ENCODE measurements at places on chromosomes 2 and 18.

GRCh38 chr18:44937960-44938719, 257.5 kb downstream of the SETBP1 start:
- peaks cover 2% of the 10 kb centered on the region for H3K27me3 ChIP-seq
- no peaks in the 10 kb centered on the region for H3K4me1 ChIP-seq
- DNase-seq: no peak
- H3K36me3 ChIP-seq: peaks cover 3% of the 10 kb centered on the region
- no peak overlapping the region for H3K27ac ChIP-seq
- H3K4me3 ChIP-seq: no peak overlapping the region

GRCh38 chr2:47869859-47870595, 36.3 kb downstream of the FBXO11 start:
- no peak for DNase-seq
- H3K4me3 ChIP-seq: no peak overlapping the region
- H3K36me3 ChIP-seq: no peaks in the 10 kb centered on the region
- H3K4me1 ChIP-seq: peaks cover 26% of the 10 kb centered on the region

DNA sequence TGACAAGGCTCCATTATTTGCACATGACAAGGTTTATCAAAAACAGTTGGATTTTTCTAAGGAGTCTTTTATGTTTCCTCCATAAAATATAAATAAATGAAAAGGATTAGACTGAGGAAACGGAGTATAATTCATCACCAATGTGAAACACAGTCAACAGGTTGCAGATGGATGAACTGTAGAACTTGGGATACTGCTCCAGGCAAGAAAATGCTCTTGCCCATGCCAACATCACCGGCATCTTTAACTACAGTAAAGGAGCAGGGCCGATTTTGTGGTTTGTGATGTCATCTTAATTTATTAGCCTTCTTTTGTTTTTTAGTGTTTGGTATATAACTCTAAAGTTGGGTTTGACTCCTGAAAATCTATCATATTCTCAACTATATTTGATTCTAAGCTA, 577.3 kb downstream of the EPHA4 start:
- H3K4me3 ChIP-seq: no peak overlapping the region
- no peak for DNase-seq

DNA sequence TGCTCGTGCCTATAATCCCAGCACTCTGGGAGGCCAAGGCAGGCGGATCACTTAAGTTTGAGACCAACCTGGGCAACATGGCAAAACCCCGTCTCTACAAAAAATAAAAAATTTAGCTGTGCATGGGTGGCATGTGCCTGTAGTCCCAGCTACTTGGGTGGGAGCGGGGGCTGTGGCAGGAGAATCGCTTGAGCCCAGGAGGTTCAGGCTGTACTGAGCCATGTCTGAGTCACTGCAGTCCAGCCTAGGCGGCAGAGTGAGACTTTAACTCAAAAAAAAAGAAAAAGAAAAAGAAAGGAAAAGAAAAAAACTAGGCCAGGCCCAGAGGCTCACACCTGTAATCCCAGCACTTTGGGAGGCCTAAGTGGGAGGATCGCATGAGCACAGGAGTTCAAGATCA, 30.8 kb downstream of the TWSG1 start:
- no peak overlapping the region for H3K4me3 ChIP-seq
- H3K27me3 ChIP-seq: no peaks in the 10 kb centered on the region
- H3K27ac ChIP-seq: no peak overlapping the region
- no peak for DNase-seq
- H3K4me1 ChIP-seq: no peaks in the 10 kb centered on the region
- H3K36me3 ChIP-seq: peaks cover 3% of the 10 kb centered on the region

DNA sequence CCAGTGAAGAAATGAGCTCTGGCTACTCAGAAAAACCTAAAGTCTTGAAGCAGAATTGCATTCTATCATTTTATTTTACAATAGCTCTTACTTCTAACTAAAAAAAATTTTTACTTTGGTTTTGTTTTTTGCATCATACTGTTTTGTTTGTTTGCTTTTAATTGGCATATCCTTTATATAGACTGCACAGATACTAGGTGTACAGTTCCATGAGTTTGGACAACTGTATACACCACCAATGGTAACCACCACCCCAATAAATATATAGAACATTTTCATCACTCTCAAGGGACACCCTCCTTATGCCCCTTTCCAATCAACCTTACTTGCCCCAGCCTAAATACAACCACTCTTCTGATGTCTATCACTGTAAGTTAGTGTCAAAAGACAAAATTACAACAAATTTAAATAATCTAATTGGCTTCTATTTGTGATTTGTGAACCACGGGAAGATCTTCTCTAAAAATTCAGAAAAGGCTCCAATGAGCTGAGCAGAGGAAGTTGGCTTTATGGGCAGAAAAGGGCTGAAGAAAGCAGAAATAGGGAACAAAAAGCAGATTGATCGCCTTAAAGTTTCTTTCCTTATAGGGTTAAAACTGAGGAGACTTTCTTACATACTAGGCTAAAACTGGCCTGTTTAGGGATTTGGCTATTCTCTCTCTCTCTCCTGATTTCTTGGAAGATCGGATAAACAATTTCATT, 22.2 kb upstream of the SOS1 start:
- no peak for DNase-seq
- H3K36me3 ChIP-seq: no peaks in the 10 kb centered on the region
- H3K27ac ChIP-seq: no peak overlapping the region
- no peak overlapping the region for H3K4me3 ChIP-seq

- H3K27ac ChIP-seq: no peak overlapping the region
- peaks cover 4% of the 10 kb centered on the region for H3K4me1 ChIP-seq
- H3K27me3 ChIP-seq: no peaks in the 10 kb centered on the region
Observed at GRCh38 chr2:238116298-238117198, 16.4 kb downstream of the ESPNL start.

- no peak overlapping the region for H3K27ac ChIP-seq
- no peak overlapping the region for H3K4me3 ChIP-seq
- no peak for DNase-seq
- no peaks in the 10 kb centered on the region for H3K27me3 ChIP-seq
- H3K4me1 ChIP-seq: no peaks in the 10 kb centered on the region
- H3K36me3 ChIP-seq: no peaks in the 10 kb centered on the region
Observed at GRCh38 chr18:48376406-48376805, 32.8 kb downstream of the ZBTB7C start.

- no peak overlapping the region for H3K27ac ChIP-seq
- no peak overlapping the region for H3K4me3 ChIP-seq
- H3K27me3 ChIP-seq: no peaks in the 10 kb centered on the region
- H3K4me1 ChIP-seq: no peaks in the 10 kb centered on the region
Observed at GRCh38 chr2:69989009-69989408, 27.6 kb upstream of the ASPRV1 start.

DNA sequence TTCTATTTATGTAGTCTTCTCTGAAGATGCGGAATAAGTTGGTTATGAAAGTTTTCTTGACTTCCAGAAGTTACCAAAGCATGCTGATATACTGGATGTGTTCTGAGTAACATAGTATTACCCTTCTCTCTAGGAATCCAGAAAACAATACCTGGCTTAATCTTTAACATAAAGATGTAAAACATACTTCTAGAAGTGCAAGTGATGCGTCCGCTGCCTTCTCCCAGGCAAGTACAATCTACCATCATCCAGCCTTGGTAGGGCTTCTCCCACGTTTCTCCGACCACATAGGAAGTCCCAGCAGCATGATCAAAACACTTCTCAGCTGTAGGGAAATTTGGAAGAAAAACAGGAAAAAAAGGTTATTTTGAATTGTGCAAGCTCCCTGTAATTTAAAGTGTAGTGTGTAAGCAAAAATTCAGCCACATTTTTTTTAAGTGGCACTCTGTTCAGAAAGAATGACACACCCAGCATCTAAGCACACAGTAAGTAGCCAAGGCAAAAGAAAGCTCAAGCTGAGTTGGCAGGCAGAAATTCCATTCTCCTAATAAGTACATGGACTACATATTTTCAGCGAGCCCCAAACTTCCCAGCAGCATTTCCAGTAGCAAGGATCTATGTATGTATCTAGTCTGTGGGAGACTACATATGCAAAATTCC, 5.2 kb downstream of the FN1 start:
- DNase-seq: no peak
- H3K4me1 ChIP-seq: no peaks in the 10 kb centered on the region
- H3K4me3 ChIP-seq: no peak overlapping the region
- no peaks in the 10 kb centered on the region for H3K36me3 ChIP-seq
- no peak overlapping the region for H3K27ac ChIP-seq
- no peaks in the 10 kb centered on the region for H3K27me3 ChIP-seq

GRCh38 chr2:151523850-151524249, 114.1 kb downstream of the RIF1 start:
- H3K4me1 ChIP-seq: no peaks in the 10 kb centered on the region
- no peaks in the 10 kb centered on the region for H3K36me3 ChIP-seq
- no peak overlapping the region for H3K27ac ChIP-seq
- H3K4me3 ChIP-seq: no peak overlapping the region
- no peak for DNase-seq

- peaks cover 8% of the 10 kb centered on the region for H3K4me1 ChIP-seq
- no peak overlapping the region for H3K4me3 ChIP-seq
- no peaks in the 10 kb centered on the region for H3K27me3 ChIP-seq
- H3K27ac ChIP-seq: no peak overlapping the region
- H3K36me3 ChIP-seq: no peaks in the 10 kb centered on the region
Observed at GRCh38 chr2:128414946-128415778, 96.5 kb upstream of the HS6ST1 start.

DNA sequence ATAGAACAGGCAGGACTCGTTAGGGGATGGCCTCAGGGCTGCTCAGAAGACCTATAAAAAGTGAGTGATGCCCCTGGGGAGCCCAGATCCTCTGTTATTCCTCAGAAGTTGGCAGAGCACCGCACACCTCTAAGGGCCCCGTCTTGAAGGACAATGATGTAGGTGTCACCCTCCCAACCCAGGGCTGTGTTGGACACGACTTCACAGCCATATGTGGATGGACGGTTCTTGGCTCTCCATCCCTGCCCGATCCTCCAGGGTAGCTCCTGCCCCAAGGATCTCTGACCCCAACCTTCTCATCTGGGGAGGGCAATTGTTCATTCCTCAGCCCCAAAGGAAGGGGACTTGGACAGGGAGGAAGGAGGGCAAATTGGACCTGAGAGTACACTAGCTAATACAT, 246.1 kb downstream of the DYSF start:
- no peaks in the 10 kb centered on the region for H3K27me3 ChIP-seq
- no peak for DNase-seq
- no peak overlapping the region for H3K4me3 ChIP-seq
- no peaks in the 10 kb centered on the region for H3K36me3 ChIP-seq

DNA sequence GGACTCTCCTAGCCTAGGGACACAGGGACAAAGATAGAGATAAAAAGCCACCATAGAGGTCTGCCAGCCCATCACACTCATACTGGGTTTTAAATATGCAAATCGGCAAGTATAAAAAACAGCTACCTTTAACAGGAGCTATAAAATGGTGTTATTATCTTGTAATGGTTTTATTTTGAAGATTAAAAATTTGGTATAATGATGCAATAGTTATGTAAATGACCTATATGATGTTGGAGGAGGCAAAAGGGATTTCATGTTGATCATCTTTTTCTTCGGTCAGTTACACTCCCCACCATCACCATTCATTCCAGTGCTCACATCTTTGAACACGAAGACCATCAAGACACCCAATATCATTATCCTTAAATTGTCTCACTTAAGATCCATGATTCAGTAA, 11.2 kb downstream of the ZNF521 start:
- H3K27me3 ChIP-seq: no peaks in the 10 kb centered on the region
- H3K27ac ChIP-seq: no peak overlapping the region
- H3K4me1 ChIP-seq: no peaks in the 10 kb centered on the region
- no peak for DNase-seq

DNA sequence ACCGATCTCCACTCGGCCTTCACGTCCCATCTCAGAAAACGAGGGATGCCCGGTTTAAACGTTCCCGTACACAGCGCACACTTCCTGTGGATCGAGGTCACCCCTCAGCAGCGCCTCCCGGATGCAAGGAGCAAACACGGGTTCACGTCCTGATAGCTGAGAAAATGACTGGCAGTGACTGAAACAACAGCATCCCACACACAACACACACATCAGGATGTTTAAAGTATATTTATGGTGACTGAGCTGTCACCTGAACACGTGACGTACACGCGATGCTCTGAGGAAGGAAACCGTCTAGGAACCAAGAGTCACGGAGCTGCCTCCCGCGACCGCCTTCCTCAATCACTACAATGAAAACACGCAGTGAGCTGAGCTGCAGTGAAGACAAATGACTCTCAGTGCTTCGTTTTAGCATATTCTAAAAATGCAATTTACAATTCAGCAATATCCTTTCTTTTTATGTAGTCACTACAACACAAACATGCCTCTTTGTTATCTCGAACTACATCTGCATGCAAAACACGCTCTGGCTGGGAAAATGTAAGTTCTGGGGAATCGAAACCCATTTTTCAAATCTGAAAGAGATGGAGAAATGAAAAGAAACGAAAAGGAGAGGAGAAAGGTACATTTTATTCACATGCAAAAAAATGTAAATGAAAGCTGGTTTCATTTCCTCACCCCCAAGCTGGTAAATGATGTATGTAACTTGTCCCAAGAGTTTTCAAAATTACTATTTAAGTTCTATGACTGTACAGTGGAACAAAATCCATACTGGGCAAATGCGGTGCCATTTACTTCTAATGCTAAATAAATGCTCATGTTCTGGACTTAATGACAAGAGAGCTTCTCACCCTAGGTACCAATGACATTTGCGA, 19.8 kb downstream of the HDAC4 start:
- no peak overlapping the region for H3K4me3 ChIP-seq
- H3K27me3 ChIP-seq: no peaks in the 10 kb centered on the region
- peaks cover 12% of the 10 kb centered on the region for H3K4me1 ChIP-seq
- H3K36me3 ChIP-seq: no peaks in the 10 kb centered on the region
- no peak overlapping the region for H3K27ac ChIP-seq
- no peak for DNase-seq

DNA sequence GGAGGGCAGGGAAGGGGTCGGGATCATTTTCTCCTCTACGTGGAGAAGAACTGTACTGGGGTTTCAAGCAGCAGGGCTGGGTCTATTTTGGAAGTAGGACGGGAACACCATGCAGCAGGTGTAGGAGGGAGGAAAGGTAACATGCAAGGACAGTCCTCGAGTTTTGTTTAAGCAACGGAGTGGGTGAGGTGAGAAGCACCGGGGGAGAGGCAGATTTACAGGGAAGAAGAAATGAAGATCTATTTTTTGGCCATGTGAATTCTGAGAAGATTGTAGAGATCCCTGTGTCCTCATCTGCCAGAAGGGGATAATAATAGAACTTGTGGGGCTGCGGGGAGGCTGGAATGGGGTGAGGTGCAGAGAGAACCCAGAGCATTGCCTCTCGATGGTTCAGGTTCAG, 85.6 kb downstream of the INPP5D start:
- no peak overlapping the region for H3K4me3 ChIP-seq
- no peak for DNase-seq
- H3K27me3 ChIP-seq: no peaks in the 10 kb centered on the region
- peaks cover 10% of the 10 kb centered on the region for H3K4me1 ChIP-seq
- H3K27ac ChIP-seq: no peak overlapping the region

GRCh38 chr18:65762556-65762955, 11.7 kb downstream of the CDH7 start:
- no peaks in the 10 kb centered on the region for H3K4me1 ChIP-seq
- no peak for DNase-seq
- no peak overlapping the region for H3K27ac ChIP-seq
- no peak overlapping the region for H3K4me3 ChIP-seq
- no peaks in the 10 kb centered on the region for H3K27me3 ChIP-seq

DNA sequence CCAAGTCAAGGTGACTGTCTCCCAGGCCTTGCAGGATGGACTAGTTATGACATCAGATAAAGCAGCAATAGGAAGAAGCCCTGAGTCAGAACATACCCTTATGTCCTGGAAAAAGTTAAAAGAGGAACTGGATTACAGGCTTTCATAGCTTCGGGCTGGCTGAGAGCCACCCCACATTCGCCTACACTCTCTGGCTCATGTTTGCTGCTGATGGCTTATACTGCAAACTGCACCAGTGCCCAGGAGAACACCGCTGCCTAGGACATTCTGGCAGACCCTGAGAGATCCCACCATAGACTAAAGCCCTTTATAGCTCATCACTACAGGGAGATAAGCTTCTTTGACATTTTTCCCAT, 20.3 kb downstream of the SLC8A1 start:
- no peaks in the 10 kb centered on the region for H3K4me1 ChIP-seq
- H3K27me3 ChIP-seq: no peaks in the 10 kb centered on the region
- no peaks in the 10 kb centered on the region for H3K36me3 ChIP-seq
